Activated CD4-positive, alpha-beta T cell treated with anti-CD3 and anti-CD28 coated beads for 36 hours (primary cell): ENCODE measurements at places on chromosomes 3 and 15. TPM values are rescaled to one million over a fixed set of nuclear protein-coding genes. Genes with fewer than 3 reads are reported as not detected.

The UBAP1L gene
- 3.2 TPM for total RNA-seq

DNA sequence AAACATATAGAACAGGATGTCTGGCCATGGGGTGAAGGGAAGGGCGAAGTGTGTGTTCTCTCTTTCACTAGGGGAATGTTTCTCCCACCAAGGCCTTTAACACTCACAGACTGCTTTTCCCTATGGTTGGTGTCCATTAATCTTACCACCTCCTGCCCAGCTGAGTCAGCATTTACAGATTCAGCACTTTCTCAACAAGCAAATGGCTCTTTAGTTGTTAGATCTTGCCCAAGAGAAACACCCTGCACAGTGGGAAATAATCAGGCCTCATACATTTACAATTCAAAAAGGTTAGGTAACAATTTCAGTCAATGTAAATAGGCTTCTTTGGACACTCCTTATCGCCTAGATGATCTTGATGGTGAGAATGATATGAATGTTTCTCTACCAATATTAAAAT lies 418.2 kb downstream of the EPHA3 start:
- no peak overlapping the region for H3K27ac ChIP-seq
- no peak for DNase-seq
- H3K4me3 ChIP-seq = no peak overlapping the region
- no peaks in the 10 kb centered on the region for H3K36me3 ChIP-seq

- no peaks in the 10 kb centered on the region for H3K27me3 ChIP-seq
- no peaks in the 10 kb centered on the region for H3K4me1 ChIP-seq
- no peaks in the 10 kb centered on the region for H3K36me3 ChIP-seq
- H3K4me3 ChIP-seq = no peak overlapping the region
These were observed 461.3 kb upstream of the NAALADL2 start for GRCh38 chr3:174397848-174398247.

DNA sequence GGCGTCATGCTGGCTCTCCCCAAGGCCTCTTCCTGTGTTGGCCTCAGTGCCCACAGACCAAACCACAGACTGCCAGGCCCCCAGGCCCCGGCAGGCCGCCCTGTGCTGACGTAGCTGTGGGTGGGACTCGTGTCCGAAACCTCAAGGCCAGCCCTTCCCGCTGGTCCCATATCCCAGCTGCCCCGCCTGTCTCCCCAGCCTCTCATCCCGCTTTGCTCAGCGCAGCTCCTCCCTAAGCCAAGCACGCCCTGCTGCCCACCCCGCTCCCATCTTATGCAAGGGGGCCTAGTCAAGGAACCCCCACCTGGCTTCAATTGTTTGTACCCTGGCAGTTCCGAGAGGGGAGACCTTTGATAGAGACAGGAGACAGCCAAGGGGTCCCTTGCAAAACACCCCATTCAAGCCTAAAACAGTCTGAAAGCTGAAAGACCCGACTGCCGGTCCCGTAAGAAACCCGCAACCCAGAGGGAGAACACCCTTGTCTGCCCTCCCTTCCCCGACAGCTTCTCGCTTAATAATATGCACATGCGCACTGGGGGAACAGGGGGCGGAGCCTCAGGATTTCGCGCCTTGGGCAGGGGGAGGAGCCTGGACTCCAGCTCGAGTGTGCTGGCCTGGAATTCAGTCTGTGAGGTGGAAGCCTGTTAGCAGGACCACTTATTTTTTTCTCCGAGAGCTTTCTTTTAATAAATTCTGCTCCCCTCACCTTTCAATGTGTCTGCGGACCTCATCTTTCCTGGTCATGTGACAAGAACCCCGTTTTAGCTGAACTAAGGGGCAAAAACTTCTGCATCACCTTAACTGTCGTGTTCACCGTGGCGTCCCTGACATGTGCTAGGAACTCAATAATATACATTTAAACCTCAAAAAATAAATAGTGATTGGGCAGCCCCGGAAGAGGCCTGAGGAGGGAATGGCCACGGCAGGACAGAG lies 17.2 kb downstream of the TNFAIP8L3 start:
- H3K36me3 ChIP-seq = no peaks in the 10 kb centered on the region
- peak overlapping the region; percentile 48 for H3K4me3 ChIP-seq
- peak; percentile 88 for DNase-seq
- H3K4me1 ChIP-seq = peaks cover 19% of the 10 kb centered on the region
- peaks cover 8% of the 10 kb centered on the region for H3K27me3 ChIP-seq
- H3K27ac ChIP-seq = peak overlapping the region; percentile 65

- no peak overlapping the region for H3K4me3 ChIP-seq
- peak; percentile 15 for DNase-seq
- H3K27me3 ChIP-seq = peaks cover 15% of the 10 kb centered on the region
- peaks cover 19% of the 10 kb centered on the region for H3K4me1 ChIP-seq
- H3K36me3 ChIP-seq = no peaks in the 10 kb centered on the region
These were observed 170.3 kb downstream of the MOBP start for GRCh38 chr3:39637807-39638206.

DNA sequence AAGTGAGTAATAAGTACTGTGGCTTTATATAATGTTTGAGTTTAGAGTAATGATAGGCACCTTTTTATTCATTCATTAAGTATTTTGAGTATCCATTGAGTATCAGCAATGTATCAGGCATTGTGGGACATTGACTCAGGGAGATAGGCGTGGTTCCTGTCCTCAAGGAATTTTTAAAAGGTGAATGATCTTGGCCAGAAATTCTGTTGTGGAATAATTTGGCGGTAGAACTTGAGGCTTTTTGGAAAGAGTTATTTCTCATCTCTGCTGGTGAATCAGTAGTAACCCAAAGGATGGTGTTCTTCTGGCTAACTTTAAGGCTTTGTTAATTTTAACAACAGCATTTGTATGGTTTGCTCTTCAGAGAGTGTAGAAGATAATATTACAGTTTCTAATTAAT lies 2.0 kb downstream of the RAB7A start:
- peaks cover 35% of the 10 kb centered on the region for H3K36me3 ChIP-seq
